ENCODE measurements at places on chromosomes 1 and 21.

GRCh38 chr21:16194095-16194787 lies 464.5 kb downstream of the USP25 start:
- no peak for DNase-seq

DNA sequence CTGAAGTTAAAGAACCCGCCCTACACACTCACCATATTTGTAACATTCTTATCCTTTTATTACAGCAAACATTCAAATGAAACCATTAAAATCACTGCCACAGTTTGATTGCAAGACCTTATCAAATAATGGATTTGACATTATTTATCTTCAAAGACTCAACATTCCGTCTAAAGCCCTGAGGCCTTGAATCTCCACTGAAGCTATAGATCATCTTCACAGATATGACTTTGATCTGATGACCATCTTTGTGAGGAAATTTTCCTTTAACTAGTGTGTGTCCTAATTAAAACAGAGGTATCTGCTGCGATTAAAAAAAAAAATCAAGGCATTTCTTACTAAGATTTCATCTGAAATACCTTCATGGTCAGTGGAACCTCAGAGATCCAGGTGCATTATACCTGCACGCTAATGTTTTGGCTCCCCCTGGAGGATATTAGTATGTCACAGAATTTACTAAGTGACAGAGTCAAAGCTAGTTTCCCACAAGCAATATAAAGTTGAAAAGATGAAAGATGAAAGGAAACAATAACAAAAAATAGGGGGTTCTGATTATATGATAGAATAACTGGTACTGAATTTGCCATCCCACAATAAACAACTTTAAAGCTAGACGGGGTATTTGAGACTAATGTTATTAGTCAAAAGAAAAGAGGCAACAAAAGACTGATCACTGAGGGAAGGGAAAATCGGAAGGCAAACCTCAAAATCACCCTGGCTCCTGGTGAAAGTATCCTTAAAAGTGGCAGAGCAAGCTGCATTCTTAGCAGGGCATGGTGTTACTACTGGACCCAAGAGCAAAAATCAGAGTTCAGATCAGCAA lies 923.4 kb downstream of the NCAM2 start:
- DNase-seq = no peak

GRCh38 chr1:154182344-154183045 lies 9.4 kb downstream of the TPM3 start:
- peak; percentile 84 for DNase-seq

DNA sequence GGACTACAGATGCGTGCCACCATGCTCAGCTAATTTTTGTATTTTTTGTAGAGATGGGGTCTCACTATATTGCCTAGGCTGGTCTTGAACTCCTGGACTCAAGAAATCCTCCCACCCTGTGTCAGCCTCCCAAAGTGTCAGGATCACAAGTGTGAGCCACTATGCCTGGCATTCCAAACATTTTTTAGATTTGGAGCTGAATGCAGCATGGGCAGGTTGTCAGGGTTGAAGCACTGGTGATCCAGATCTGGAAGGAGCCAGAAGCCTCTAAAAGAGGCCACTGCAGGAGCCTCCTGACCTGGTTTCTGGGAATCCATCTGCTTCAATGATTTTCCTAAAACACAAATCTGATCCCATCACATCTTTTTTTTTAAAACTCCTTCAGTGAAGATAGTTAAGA lies 1.8 kb upstream of the CTPS1 start:
- DNase-seq = no peak

DNA sequence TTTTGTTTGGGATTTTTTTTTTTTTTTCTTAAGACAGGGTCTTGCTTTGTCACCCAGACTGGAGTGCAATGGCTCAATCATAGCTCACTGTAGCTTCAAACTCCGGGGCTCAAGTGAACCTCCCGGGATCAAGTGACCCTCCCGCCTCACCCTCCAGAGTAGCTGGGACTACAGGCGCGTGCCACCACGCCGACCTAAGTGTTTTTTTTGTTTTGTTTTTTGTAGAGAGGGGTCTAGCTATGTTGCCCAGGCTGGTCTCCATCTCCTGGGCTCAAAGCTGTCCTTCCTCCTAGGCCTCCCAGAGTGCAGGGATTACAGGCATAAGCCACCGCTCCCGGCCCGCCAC lies 776 bp downstream of the HLCS start:
- no peak for DNase-seq

- DNase-seq = no peak
These were observed 31.1 kb downstream of the KLHDC7A start for GRCh38 chr1:18511874-18512150.

- DNase-seq = no peak
These were observed 7.1 kb downstream of the CYB561D1 start for GRCh38 chr1:109500941-109501381.

GRCh38 chr21:21415741-21416140 lies 417.5 kb downstream of the NCAM2 start:
- no peak for DNase-seq

GRCh38 chr1:53640701-53641075 lies 98.3 kb downstream of the GLIS1 start:
- DNase-seq = no peak

GRCh38 chr1:245380790-245381535 lies 226.2 kb downstream of the KIF26B start:
- no peak for DNase-seq

DNA sequence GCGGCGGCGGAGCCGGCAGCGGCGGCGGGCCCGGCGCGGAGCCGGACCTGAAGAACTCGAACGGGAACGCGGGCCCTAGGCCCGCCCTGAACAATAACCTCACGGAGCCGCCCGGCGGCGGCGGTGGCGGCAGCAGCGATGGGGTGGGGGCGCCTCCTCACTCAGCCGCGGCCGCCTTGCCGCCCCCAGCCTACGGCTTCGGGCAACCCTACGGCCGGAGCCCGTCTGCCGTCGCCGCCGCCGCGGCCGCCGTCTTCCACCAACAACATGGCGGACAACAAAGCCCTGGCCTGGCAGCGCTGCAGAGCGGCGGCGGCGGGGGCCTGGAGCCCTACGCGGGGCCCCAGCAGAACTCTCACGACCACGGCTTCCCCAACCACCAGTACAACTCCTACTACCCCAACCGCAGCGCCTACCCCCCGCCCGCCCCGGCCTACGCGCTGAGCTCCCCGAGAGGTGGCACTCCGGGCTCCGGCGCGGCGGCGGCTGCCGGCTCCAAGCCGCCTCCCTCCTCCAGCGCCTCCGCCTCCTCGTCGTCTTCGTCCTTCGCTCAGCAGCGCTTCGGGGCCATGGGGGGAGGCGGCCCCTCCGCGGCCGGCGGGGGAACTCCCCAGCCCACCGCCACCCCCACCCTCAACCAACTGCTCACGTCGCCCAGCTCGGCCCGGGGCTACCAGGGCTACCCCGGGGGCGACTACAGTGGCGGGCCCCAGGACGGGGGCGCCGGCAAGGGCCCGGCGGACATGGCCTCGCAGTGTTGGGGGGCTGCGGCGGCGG lies 1.0 kb downstream of the ARID1A start:
- peak; percentile 61 for DNase-seq

DNA sequence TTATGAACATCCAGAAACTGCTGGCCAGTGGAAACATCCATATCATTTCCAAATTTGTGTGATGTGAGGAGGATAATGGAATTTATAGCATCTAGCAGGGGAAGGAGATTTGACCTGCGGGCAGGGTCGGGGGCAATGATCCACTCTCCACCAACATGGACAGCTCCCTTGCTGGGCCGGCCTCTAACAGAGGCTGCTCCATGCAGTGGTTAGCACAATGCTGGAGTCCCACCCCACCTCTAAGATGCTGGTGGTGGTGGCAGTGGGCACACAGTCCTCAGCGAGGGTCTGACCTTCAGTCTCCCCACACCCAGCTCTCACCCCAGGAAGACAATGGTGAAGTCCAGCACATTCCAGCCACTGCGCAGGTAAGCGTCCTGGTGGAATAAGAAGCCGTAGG lies 18.7 kb downstream of the CACNA1S start:
- DNase-seq = no peak

- no peak for DNase-seq
These were observed 198.7 kb downstream of the NPHP4 start for GRCh38 chr1:5793516-5793915.

- no peak for DNase-seq
These were observed 391.0 kb downstream of the USH2A start for GRCh38 chr1:216032284-216032683.

DNA sequence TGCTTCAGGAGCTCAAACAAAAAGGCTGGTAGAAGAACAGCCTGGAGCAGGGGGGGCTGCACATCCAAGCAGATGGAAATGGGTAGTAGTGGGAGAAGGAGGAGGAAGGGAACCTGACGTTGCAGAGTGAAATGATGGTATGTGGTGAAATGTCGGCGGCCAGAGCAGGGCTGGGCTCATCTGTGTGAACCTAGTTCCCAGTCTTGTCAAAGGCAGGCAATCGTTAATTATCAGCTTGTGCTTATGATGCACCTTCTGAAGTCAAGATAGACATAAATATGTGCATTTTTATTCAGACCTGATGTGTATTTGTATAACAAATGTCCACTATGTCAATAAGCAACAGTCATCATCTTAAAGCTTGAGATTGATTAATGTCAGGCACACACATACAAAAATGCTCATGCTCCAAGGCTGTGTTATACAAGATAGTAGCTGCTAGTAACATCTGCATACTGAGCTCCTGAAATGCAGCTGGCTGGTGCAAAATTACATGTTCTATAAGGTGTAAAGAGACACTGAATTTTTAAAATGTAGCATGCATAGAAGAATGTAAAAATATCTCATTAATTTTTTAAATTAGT lies 10.6 kb upstream of the ATP6V1G3 start:
- DNase-seq = no peak

DNA sequence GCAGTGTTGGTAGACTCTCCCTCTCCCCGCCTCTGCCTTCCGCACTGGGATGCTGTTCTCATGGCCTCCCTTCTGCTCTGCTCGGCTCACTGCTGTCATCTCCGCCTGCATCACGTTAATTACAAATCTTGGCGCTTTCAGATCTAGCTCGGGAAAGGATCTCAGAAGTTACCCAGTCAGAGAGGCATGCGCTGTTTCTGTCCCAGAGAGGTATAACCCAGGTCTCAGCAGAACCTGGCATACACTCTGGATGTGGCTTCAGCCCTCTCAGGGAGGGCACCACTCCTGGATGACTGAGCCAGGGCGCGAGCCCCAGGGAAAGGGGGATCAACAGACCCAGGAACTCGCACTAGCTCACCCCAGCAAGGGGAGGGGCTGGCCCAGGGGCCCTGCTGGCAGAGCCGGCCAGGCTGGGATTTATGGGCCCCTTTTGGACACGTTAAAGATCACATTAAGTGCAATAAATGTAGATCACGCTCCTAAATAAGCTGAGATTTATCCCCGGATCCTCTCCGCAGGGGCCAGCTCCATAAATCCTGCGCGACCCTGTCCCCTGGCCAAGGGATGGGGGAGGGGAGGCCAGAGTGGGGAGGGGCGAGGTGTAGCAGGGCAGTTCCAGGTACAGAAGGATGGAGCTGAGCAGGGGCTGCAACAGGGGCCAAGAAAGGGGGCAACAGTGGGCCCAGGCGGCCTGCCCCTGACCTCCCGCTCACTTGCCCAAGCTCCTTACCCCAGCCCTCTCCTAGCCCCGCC lies 101.3 kb upstream of the ZBTB40 start:
- no peak for DNase-seq

DNA sequence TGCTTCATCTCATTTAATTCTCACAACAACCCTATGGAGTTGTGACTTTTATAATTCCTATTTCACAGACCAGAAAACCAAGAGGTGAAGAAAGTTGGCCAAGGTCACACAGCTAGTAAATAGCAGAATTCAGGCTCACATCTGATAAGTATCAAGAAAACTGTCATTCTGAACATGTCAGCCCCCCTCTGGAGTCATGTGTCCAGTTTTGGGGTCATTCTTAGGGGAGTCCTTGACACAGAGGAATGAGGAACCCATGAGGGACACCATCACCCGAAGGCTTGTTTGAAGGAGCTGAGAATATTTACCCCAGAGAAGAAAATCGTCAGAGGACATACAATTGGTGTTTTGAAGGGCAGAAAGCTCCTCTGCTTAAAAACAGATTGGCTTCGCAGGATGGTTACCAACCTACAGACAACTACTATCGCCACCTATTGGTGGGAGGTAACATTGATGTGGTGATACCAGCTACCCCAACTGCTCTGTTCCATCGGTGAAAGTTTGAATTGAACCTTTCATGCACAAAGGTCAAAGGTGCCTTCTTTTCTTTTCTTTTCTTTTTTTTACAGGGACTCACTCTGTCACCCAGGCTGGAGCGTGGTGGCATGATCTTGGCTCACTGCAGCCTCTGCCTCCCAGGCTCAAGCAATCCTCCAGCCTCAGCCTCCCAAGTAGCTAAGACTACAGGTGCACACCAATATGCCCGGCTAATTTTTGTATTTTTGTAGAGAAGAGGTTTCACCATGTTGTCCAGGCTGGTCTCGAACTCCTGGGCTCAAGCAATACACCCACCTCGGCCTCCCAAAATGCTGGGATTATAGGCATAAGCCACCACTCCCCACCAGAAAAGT lies 31.3 kb downstream of the NCMAP start:
- peak; percentile 82 for DNase-seq

GRCh38 chr21:14591882-14592281 lies 45.8 kb upstream of the SAMSN1 start:
- peak; percentile 76 for DNase-seq

GRCh38 chr1:229406798-229407197 lies 27.1 kb downstream of the ACTA1 start:
- no peak for DNase-seq

GRCh38 chr1:112346801-112347350 lies 49.1 kb upstream of the CTTNBP2NL start:
- no peak for DNase-seq

DNA sequence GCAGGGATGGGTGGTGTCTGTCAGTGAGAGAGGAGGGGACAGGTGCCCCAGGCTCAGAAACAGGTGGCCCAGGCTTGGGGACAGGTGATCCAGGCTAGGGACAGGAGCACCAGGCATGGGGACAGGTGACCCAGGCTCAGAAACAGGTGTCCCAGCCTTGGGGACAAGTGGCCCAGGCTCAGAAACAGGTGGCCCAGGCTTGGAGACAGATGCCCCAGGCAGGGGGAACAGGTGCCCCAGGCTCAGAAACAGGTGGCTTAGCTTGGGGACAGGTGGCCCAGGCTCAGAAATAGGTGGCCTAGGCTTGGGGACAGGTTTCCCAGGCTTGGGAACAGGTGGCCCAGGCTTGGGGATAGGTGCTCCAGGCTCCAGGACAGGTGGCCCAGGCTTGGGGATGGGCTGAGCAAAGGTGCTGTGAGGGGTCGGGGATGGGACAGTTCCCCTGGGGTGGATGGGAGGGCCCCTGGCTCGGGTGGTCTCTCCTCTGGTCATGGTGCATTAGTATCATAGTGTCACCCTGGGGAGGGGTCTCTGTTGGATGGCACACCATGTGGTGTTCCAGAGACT lies 87.7 kb upstream of the C1orf174 start:
- DNase-seq = no peak

DNA sequence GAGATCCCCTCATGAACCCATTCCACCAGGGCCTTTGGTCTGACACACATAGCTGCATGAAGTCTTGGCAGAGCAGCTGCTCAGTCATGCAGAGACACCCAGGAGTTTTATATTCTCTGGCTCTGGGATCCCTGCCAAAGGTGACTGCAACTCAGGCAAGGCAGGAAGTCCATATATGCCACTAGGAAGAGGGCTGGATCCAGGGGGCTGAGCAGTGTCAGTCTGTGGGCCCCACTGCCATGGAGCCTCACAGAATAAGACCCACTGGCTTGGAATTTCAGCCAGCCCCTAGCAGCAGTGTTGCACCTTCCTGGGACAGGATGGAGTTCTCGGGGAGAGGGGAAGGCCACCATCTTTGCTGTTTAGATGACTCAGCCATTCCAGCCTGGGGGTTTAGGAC lies 199.7 kb downstream of the TBX15 start:
- no peak for DNase-seq

Data from CD4-positive, alpha-beta T cell treated with Interferon alpha-2 for 1 hour (primary cell).